ENCODE measurements at places on chromosomes 2 and 18.

DNA sequence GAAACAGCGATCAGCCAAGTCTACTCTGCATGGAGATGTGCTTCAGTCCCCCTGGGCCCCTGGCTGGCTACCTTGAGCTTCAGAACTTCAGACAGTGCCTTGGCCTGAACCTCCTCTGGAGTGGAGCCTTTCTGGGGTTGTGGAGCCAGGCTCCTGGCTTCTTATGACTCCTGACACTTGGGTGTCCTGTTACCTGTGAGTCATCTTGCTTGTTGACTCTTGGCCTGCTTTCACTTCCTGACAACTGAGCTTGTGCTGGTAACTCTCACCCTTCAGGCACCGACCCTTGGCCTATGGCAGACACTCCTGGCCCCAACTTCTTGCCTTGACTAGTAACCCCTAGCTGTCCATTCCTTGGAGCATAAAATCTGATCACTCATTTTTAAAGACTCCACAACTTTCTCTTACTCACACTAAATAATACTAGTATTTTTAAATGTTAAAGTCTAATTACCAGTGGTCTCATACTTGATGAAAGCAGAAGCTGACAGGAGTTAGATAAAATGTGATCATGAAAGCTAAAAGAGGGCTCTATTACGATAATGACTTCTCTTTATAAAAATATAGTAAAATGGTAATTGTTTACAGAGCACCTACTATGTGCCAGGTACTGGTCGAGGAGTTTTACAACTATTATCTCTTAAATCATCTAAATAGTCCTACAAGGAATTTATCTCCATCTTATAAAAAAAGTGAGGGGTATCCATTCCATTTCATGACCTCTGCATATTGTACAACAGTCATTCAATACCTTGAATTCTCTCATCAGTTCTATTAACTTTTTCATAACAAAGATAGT lies 46.3 kb upstream of the VIT start:
- DNase-seq = no peak

DNA sequence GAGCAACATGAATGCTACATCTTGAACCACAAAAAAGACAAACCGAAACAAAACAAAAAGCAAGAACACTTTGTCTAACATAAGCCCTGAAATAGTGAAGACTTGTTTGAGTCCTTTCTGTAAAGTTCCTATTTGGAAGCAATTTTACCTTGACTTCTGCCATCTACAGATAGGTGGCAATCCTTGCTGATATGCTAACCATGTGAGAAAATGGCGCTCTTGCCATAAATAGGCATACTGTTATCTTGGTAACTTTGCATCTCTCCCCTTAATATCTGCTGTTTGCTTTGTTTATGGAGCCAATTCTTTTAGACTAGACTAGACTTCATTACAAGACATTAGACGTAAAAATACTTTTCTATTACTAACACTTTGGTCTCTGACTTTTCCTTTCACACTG lies 49.4 kb upstream of the PNPT1 start:
- no peak for DNase-seq

DNA sequence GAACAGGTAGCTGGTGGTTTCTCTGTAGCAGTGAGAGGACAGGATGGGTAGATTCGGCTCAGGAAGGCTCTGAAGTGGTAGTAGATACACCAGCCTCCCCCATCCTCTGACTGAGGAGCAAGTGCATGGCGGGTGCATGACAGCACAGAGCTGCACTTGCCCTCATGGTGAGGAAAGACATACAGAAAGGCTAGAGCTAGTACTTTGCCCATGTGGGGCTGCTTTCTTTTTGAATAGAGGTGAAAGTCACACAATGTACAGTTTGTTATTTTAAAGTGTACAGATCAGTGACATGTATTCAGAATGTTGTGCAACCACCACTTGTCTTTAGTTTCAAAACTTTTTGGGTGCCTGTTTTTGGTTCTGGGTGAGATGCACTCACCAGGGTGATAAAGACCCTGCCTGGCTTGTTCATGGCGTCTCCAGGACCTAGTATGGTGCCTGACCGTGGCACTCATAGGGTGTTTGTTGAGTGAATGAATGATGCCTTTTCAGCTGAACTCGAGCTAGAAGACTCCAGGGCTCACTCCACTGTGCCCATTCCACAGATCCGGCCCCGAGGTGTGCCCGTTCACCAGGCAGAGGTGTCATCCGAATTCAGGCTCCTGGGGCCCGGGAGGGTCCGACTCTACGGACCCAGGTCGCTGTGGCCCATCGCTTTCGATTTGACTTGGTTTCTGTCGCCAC lies 421 bp upstream of the VAMP5 start:
- no peak for DNase-seq

DNA sequence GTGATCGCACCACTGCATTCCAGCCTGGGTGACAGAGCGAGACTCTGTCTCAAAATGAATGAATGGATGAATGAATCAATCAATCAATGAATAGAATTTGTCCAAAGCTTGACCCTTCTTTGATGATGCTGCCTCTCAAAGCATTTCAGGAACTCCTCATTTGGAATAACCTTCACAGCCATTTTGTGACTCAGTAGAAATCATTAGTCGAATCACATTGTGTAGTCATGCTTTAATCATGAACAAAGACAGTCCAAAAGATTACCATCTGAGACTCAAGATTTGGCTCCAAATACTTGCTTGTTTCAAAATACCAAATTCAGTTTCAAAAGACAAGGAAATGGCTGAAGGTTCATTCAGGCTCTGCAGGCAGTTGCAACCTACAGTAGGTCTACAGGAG lies 83.1 kb downstream of the VWA3B start:
- no peak for DNase-seq

DNA sequence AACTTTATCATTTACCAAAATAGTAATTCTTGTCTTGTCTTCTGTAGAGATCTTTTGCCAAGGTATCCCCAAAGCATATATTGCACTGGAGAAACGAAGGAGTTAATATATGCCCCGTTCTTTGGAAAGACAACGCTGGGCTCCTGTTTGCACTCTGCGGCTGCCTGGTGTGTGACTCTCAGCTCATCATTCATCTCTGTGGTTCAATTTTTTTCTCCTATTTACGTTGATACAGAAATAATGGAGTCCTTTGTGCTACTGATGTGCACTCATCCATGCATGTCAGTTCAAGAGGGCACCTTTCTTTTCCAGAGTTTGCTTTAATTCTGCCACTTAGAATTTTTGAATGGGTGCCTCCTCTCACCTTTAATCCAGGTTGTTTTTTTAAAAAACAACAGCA lies 655.5 kb downstream of the DCDC2C start:
- DNase-seq = no peak

DNA sequence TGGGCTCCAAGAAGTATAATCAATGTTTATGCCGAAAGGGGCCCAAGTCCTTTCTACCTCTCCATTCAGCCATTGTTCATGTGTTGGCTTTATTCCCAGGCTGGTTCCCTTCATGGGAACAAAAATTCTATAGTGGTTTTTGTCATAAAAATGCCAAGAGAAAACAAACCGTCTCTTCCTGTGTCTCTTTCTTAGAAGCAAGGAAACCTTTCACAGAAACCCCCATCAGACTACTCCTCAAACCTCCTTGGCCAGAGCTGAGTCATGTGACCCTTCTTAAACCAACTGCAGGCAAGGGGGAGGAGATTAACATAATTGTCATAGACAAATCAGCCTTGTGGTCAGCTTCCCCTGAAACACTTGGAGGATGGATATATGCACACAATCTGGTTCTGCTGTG lies 75.1 kb upstream of the TANK start:
- no peak for DNase-seq

Data from T-helper 1 cell (primary cell).